ENCODE measurements at places on chromosomes 5 and 9.
A peak's percentile ranks its signal among the peaks of the same experiment; 100 is the strongest.

- DNase-seq = no peak
Observed at GRCh38 chr5:71836559-71837112, 117.6 kb downstream of the CARTPT start.

DNA sequence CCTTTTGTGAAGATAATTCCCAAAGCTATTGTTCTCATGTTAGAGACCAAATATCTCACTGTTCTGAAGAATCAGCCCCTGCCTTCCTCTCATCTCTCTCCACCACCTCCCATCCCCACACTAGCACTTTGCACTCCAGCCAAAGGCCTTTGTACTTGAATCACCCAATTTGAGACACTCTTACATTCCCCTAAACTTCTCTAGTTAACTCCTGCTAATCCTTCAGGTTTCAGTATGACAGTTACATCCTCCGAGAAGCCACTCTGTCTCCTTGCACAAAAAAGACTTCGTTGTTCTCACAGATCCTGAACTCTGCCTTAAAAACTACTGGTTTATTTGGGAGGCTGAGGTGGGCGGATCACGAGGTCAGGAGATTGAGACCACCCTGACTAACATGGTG is 227.5 kb downstream of the PIK3R1 start:
- no peak for DNase-seq

GRCh38 chr5:30385754-30386153 is 807.7 kb upstream of the CDH6 start:
- DNase-seq = no peak

GRCh38 chr5:164727012-164727411 is 1221.6 kb downstream of the MAT2B start:
- DNase-seq = no peak

- DNase-seq = peak; percentile 57
Observed at GRCh38 chr9:133460405-133461175, 812 bp downstream of the CACFD1 start.

- no peak for DNase-seq
Observed at GRCh38 chr5:92896722-92897121, 684.3 kb downstream of the NR2F1-AS1 start.

DNA sequence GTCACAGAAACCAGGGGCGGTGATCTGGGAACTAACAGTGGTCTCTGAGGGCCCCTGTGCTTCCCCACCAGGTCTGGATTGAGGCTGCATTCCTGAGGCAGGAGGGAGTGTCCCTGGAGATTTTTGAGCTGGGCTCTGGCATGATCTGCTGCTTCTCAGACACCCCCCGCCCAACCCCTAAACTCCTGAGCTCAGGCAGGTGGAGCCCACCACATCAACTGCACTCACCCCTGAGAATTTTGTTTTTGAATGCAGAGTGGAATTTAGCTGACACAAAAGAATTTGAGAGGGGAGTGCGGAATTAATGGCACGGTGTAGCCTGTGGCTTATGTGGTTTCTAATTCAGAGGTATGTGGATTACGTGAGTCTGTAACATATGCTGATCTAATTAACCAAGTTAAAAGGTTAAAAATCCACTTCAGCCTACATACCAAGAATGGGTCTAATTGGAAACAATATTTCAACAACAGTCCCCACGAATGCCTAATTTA is 23.9 kb upstream of the CTSL start:
- no peak for DNase-seq

DNA sequence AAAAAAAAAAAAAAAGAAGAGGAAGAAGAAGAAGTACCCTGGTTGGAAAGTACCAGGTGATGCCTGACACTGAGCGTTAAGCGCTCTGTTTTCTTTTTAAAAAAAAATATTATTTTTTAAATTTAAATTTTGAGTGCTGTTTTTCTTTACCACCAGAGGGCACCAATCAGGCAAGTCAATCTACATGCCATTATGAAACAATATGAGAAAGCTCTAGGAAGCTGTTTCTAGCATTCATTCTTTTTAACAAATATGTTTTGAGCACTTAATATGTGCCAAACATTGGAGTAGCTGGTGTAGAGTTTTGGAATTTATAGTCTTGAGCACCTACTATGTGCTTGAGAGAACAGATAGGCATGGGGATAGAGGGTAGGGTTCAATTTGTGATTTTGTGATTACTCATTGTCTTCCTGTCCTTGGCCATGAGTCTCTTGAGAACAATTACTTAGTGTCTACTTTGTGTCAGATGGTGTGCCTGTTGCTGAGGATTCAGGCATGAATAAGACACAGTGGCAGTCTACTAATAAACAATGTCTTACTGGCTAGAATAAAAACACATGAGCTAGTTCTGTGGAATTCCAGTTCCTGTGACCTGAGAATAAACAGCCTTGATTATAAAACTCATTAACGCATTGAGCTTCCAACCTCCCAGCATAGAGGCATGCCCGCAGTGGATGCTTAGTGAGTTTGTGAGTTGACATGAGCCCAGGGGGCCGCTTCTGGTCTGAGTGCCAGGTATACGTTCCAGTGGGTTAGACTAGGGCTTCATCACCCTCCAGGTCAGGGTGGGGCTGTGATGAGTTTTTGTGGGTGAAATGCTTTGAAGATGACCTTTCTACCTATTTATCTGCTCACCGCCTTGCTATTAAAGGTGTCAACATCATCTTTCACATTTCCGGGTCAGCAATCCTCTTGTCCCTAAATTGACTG is 3.0 kb upstream of the UBE2R2 start:
- DNase-seq = peak; percentile 14

DNA sequence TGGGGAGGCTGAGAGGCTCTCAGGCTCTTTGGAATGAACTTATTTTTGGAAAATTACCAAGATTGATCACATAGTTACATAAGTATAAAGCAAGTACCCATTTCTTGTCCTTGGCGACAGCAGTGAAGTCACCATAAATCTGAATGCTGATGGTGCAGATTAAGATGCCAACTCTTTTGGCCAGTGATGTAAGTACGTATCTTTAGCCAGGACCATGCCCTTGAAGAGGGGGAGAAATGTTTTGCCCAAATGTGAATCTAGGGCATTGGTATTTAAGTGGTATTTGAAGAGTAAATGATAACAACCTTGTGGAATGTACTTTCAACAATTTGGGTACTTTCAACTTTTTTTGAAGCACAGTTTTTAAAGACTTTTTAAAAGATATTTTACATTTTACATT is 68.2 kb upstream of the RAD23B start:
- no peak for DNase-seq

GRCh38 chr5:118042076-118042475 is 946.3 kb downstream of the DTWD2 start:
- DNase-seq = no peak

DNA sequence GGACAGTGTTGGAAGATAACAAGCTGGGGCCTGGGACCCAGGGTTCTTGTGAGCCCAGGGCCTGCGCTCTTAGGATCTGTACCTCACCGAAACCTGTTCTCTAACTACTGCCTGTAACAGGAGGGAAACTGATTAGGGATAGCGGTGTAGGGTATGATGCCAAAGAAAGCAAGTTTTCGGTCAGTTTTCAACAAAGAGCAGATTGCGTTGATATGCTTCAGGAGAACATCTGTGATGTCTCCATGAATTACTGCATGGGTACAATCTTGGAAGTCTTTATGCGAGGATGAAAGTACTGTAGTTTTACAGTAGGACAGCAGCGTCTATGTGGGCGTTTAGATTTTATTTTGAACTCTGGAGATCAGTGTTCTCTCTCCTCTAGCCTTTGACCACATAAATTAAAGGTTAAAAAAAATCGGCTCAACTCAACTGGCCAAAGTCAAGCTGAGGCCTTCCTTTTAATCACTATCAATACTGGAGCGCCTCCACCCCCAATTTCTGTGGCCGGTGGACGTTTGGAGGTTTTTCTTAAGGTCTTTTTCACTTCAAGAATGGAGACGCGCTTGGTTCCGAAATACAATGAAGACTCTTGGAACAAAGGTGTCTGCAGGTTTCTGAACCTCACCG is 3.0 kb downstream of the NFIL3 start:
- DNase-seq = no peak

GRCh38 chr5:35785601-35786085 is 71.0 kb upstream of the IL7R start:
- DNase-seq = peak; percentile 73

GRCh38 chr5:18970000-18970399 is 1018.0 kb downstream of the CDH18 start:
- no peak for DNase-seq

- no peak for DNase-seq
Observed at GRCh38 chr9:124197177-124198095, 60.3 kb upstream of the NEK6 start.

- DNase-seq = no peak
Observed at GRCh38 chr5:111394586-111394985, 117.7 kb downstream of the STARD4 start.

DNA sequence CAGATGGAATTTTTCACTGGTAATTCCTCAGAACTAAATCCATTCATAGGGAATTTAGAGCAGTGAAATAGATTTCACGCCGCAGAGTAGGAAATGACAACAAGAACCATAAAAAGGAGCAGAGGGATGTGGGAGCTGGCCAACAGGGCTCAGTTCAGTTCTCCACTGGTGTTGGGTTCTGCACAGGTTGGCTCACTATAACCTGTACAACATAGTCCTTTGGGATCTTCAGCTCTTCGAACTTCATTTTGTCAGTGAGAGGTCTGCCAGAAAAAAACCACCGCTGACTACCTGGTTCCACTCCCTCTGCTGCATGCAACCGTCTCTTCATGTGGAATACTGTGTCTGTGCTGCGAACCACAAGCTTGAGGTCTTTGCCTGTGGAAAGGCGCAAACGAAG is 17.7 kb downstream of the EFCAB9 start:
- DNase-seq = no peak

- DNase-seq = no peak
Observed at GRCh38 chr5:179260324-179261070, 84.8 kb downstream of the ADAMTS2 start.

GRCh38 chr9:75146229-75146628 is 57.9 kb downstream of the OSTF1 start:
- DNase-seq = peak; percentile 30

- DNase-seq = no peak
Observed at GRCh38 chr9:93206576-93207155, 22.7 kb downstream of the WNK2 start.

DNA sequence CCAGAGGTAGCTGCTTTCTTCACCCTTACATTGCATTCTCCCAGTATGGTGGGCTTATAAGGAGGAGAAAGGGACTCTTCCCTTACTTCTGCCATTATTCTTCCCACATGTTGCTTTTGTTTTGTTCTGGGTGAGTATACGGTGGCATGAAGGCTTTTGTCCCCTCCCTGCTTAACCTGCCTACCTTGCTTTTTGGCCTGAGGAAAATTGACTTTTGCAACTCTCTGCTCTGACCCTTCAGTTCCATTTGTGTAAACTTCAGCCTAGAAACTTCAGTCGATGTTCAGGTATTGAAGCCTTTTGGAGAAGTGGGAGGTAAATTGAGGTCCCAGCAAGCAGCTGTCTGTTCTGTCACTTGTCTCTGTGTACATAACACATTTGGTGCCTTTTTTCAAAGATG is 110.2 kb downstream of the PCSK1 start:
- DNase-seq = no peak

- no peak for DNase-seq
Observed at GRCh38 chr5:39249564-39250274, 30.4 kb upstream of the FYB1 start.

GRCh38 chr5:139725073-139725830 is 70.4 kb upstream of the PSD2 start:
- no peak for DNase-seq

DNA sequence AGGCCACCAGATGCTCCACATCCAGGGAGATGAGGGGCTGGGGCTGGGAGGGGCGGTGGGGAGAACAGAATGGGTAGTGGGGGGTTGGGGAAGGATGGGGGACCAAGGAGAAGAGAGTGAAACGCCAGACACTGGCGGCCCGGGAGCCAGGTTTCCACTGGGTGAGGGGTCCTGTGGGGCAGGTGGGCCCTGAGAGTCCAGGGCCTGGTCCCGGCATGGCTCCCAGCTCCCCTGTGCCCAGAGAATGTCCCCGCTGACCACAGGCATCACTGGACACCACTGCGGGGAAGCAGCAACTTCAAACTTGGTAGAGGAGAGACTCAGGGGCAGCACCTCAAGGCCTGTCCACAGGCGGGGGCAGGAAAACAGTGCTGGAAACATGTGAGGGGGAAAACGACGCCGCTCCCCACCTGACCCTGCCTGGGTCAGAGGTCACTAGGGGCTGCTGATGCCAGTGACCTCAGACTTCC is 13.2 kb downstream of the NINJ1 start:
- peak; percentile 6 for DNase-seq

GRCh38 chr5:72394688-72395087 is 74.5 kb downstream of the PTCD2 start:
- DNase-seq = peak; percentile 7

- DNase-seq = no peak
Observed at GRCh38 chr9:11702548-11702947, 990.6 kb upstream of the TYRP1 start.

- DNase-seq = no peak
Observed at GRCh38 chr5:60439552-60439951, 260.4 kb downstream of the DEPDC1B start.

All from activated CD4-positive, alpha-beta T cell treated with anti-CD3 and anti-CD28 coated beads for 36 hours (primary cell).